ENCODE measurements at places on chromosomes 16 and 17.

DNA sequence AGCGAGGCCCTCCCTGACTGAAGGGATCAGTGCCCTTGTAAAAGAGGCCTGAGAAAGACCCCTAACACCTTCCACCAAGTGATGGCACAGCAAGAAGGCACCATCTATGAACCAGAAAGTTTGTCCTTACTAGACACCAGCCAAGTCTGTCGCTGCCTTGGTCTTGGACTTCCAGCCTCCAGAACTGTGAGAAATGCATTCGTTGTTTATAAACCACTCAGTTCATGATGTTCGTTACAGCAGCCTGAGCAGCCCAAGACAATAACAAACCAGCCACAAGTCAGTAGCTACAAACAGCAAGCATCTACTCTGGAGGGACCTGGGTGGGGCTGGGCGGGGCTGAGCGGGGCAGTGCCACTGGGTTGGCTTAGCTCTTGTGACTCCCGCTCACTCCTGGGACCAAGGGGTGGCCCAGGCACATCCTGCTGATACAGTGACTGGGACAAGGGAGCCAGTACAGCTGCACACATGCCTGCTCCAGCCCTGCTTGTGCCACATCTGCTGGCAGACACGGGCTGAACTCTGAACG is 234.9 kb downstream of the IRF8 start:
- DNase-seq: no peak

GRCh38 chr16:63461248-63461841 is 1425.1 kb upstream of the CDH8 start:
- no peak for DNase-seq

- no peak for DNase-seq
These were observed 158.9 kb downstream of the TRIM37 start for GRCh38 chr17:58947824-58948223.

DNA sequence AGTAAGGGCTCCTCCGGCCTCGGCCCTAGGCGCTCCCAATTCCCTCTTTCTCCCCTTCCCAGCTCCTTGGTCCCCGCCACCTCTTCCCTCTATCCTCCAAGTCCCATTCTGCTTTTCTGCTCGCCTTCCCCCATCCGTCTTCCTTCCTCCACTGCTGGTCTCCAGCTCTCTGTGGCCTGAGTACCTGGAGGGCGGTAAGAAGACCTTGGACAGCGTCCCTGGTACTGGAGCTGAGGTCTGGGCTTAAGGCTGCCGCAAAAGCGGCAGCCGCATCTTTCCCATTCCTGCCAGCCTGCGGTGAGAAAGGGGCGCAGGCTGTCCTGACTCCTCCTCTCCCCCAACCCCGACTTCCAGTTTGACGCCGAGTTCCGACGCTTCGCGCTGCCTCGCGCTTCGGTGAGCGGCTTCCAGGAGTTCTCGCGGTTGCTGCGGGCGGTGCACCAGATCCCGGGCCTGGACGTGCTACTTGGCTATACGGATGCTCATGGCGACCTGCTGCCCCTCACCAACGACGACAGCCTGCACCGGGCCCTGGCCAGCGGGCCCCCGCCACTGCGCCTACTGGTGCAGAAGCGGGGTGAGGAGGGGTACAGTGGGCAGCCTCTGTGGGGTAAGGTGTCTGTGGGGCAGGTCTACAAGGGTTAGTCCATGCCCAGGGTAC is 471 bp downstream of the PARD6A start:
- no peak for DNase-seq

DNA sequence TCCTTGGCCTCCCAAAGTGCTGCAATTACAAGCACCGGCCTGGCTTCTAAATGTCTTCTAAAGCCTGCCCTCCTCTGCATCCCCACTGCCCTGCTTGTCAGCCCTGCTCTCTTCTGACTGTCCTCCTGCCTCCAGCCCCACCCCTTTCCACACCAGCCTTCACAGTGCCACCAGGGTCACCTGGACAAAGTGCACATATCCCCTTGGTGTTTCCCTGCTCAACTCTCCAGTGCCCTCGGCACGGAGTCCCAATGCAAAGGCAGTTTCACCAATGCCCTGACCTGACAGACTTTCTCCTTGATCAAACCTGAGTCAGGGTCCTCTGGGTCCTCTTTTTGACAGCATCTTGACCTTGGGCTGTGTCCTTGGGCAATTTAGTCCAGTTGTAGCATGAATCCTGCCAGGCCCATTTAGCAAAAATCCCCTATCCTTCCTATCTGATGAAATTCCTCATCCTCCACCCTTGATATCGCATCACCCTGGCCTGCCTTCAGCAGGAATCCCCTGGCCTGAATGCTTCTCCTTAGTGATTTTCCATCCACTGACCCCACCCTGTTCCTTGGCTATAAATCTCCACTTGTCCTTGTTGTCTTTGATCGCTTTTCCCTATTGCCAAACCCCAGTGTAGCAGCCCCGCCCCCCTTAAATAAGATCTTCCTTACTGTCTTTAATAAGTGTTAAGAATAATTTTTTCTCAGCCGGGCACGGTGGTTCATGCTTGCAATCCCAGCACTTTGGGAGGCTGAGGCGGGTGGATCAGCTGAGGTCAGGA is 42.7 kb upstream of the ETV4 start:
- no peak for DNase-seq

Data from cortex of kidney (tissue), 1 donor.